ENCODE measurements at places on chromosomes 3 and 15.

GRCh38 chr15:32908135-32908801 lies 190.5 kb downstream of the GREM1 start:
- DNase-seq: no peak

- no peak for DNase-seq
Measured at GRCh38 chr15:88512601-88513000, 33.9 kb downstream of the DET1 start.

- DNase-seq: no peak
Measured at GRCh38 chr15:35669021-35669420, 123.1 kb upstream of the DPH6 start.

GRCh38 chr15:79066391-79067071 lies 24.0 kb downstream of the RASGRF1 start:
- no peak for DNase-seq

DNA sequence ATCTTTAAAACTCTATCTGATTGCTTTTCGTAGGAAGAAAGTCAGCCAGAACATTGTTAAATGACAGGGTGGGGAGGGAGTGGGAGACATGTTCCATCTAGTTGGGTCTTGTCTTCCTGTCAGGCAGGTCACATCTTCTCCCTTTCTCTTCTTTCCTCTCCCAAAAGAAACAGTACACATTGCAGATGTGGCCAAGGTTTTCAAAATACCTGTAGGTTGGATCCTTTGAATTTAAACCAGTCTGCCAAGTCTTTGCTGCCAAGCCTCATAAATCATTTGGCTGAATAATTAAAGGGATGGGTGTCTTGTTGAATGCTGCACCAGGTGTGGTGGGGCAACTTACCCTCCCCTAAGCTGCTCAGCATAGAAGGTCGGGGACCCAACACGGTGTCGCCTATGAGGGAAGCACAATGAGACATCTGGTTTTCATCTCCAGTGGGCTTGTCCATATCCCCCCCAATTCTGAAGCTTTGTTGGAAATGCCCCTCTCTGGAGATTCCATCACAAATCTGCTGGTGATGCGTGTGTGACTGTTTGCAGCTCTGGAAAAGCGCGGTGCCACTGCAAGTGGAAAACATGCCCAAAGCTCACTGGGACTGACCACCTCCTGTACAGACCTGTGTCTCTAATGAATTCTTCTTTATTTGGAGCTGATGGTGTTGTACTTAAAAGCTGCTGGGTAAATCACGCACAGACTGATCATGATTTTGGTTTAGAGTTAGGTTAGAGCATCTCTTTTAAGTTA lies 112.6 kb downstream of the FILIP1L start:
- no peak for DNase-seq

DNA sequence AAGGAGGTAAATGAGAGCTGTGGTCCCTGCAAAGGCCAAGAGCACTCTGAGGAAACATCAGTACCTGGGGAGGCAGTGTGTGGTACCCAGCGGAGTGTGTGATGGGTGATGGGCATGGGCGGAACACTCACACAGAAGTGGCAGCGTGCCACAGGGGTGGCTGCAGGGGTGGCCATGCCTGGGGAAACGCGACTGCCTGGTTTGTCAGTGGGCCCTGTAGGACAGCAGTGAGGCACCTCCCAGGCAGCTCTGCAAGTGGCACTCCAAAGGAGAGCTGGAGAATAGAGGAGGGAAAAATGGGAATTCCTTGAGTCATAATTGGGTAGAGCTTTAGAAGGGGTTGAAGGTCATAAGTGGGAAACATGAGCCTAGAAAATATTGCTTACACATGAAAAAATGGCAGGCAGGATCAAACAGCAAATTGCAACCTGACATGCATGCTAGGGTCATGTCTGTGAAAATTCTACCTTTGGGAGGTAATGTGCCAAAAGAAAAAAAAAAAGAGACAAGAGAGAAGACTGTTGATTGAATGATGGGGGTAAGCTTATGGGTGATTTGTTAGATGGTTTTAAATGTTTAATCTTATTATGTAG lies 138.4 kb downstream of the RPLP1 start:
- DNase-seq: no peak

DNA sequence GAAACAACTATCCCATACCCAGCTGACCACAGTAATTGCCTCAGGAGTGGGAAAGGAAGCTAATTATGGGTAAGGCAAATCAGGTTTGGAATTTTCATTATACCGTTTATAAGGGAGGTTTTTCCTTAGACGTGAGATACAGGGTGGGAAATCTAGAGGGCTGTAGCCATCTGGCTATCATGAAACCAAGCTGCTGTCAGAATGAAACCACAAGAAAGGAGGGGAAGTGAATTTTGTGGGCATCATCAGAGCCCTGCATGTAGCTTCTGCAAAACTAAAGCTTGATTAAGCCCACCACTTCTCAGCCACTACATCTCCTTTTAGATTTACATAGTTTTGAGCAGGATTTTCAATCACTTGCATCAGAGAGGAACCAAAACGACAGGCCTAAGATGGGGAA lies 893.5 kb downstream of the TUSC7 start:
- DNase-seq: no peak

DNA sequence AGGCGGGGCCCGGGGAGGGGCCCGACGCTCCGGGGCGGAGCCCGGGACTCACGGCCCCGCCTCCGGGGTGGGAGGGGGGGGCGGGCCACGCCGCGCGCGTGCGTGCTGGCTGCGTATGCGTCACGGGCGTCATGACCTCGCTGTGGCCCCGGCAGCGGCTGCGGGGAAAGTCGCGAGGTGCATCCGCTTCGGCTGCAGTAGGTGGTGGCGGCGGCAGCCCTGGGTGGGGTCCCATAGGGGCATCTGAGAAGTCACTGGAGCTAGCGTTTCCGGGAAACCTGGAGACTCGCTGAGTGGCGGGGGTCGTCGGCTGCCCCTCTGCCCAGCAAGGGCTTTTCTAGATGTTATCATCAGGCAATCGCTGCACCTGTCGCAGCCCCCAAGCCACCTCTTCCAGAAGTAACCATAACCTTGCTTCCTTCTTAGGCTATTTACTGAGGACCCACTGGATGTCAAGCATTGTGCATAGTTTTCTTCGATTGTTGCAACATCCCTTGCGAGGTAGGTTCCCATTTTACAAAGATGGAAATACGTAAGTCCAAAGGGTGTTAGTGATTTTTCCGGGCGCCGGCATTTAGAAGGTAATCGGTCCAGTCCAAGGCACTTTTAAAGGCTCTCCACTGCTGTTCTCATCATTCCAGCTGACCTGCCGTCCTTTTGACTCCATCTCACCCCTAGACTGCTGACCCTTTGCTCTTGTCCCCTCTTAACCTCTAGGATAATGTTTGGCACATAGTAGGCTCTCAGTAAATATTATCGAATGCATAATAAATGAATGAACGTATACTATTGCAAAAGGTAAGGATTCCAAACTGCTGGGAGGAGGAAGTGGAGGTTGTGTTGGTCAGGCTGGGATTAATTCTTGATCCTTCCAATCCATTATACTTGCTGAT lies at the start of gene GDPGP1:
Gene GDPGP1 (plus strand): TSS at position 114 of the 893 bp plus-strand sequence. CDS start 6,700 bp downstream, outside the sequence.
- DNase-seq: no peak

GRCh38 chr3:2096216-2096615 lies 2.5 kb upstream of the CNTN4 start:
- no peak for DNase-seq

Data from H1 (cell line).